ENCODE measurements at places on chromosomes 6 and 20.

GRCh38 chr6:159066483-159066882 lies 21.7 kb upstream of the TAGAP start:
- DNase-seq, result no peak

- no peak for DNase-seq
Measured at GRCh38 chr20:58568483-58569240, 53.5 kb upstream of the APCDD1L start.

- no peak for DNase-seq
Measured at GRCh38 chr6:48255094-48255493, 144.1 kb upstream of the PTCHD4 start.

- DNase-seq, result no peak
Measured at GRCh38 chr6:39079197-39080125, 30.9 kb downstream of the GLP1R start.

GRCh38 chr20:17664025-17664633 lies 17.9 kb downstream of the RRBP1 start:
- no peak for DNase-seq
